Panc1 (cell line): ENCODE measurements at places on chromosomes 2 and 18. TPM values are rescaled to one million over a fixed set of nuclear protein-coding genes. Genes with fewer than 3 reads are reported as not detected.

DNA sequence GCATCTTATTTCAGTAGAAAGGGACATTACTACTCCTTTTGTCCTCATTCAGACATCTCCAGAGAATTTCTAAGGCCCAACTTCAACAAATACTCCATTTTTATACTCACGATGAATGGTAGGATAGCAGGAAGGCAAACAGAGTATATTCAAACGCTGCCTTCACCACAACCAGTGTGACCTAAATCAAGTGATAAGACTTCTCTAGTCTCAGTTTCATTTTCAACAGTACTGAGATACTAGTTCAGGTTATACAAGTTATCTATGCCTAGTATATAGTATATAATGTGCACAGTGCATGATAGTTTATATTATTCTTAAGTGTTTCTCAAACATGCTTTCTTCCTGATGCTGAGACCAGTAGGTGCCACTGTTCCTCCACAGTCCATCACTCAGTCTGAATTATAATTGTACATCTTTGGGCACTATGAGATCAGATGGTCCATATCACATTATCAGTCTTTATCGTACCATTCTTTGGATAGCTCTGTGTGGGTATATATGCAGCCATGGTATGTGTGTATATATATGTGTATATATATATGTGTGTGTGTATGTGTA, 66.3 kb upstream of the RPE start:
- no peak overlapping the region for H3K27ac ChIP-seq
- no peaks in the 10 kb centered on the region for H3K27me3 ChIP-seq
- no peak overlapping the region for H3K4me3 ChIP-seq
- DNase-seq = no peak
- no peaks in the 10 kb centered on the region for H3K4me1 ChIP-seq

DNA sequence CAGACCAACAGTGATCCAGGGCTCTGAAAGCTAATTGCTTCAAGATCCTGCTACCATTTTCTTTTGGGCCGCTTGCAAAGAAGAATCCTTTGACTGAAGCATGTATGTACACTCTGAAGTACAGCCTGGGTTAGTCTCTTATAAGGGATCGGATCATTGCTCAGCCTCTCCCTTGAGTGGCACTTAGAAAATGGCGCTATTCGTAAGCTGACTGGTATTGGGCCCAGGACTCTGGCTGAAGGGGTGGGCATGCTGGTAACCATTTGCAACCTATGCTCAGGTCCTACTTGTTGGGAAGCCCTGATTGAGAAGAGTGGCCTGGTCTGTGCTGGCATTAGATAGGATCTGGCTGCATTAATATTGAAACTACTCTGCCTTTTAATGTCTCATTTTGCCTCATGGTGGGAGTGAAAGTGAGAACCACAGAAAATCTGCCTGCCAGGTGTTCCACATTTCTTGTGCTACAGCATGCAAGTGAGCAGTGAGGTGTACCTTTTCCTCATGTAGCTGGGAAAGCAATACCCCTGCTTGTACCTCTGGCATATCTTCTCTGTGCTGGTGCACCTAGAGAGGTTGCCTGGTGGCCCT, 661 bp upstream of the MGAT5 start:
- H3K4me3 ChIP-seq = no peak overlapping the region
- H3K36me3 ChIP-seq = no peaks in the 10 kb centered on the region
- no peak for DNase-seq
- H3K27ac ChIP-seq = no peak overlapping the region
- H3K27me3 ChIP-seq = no peaks in the 10 kb centered on the region

DNA sequence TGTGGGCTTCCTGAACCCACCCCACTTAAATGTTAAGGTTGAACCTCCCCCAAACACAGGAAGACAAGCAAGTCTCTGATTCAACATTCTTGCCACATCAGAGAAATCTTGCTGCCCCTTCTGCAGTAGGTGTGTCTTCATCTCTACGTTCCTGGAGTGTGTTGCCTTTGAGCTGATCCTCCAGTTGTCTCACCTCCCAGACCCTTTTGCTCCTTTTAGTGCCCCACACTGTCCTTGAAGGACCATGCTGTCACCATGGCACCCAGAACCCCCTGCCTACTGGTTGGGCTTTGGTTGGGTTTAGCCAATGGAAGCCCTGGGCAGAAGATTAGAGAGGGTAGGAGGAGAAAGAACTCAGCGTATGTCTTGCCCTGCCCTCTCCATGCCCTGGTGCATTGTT, 10.7 kb downstream of the CAB39 start:
- no peak overlapping the region for H3K4me3 ChIP-seq
- no peak for DNase-seq
- no peak overlapping the region for H3K27ac ChIP-seq
- H3K27me3 ChIP-seq = no peaks in the 10 kb centered on the region
- no peaks in the 10 kb centered on the region for H3K36me3 ChIP-seq

GRCh38 chr2:42368817-42369531, 8.0 kb upstream of the COX7A2L start:
- no peak overlapping the region for H3K4me3 ChIP-seq
- DNase-seq = no peak
- 0 out of 2 replicates have a peak, but pooled peaks cover 3% of the 10 kb centered on the region for H3K4me1 ChIP-seq
- H3K36me3 ChIP-seq = no peaks in the 10 kb centered on the region

DNA sequence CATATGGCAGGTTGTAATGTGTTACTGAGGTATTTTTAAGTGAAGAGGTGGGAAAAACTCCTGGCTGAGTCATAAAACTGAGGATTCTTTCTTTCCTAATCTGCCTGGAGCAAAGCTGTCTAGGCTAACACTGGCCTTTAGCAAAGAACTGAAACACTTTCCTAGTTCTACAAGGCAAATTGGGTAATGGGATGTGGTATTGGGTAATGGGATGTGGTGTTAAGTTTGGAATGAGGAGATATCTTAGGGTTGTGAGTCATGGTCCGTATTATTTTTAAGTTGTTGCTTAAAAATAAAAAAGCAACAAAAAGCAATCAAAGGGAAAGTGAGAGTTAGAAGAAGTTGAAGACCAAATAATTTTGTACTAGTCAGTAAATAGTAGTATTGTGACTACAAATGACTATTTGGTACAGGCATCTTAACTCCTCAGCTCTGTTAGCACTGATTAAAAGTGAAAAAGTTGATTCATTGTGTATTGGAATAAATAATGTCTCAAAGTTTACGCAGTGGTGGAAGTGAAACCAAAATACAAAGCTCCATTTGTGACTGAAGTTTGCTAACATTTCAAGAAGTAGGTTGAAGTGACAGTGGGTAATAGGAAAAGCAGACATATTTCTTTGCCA, 216.8 kb downstream of the CAMKMT start:
- no peak overlapping the region for H3K4me3 ChIP-seq
- no peak for DNase-seq
- no peaks in the 10 kb centered on the region for H3K36me3 ChIP-seq
- no peaks in the 10 kb centered on the region for H3K4me1 ChIP-seq

- no peaks in the 10 kb centered on the region; the same call in 1 of the 2 replicates for H3K36me3 ChIP-seq
- no peak for DNase-seq
- peak overlapping the region; percentile 99 for H3K4me3 ChIP-seq
- peak overlapping the region; percentile 76 for H3K27ac ChIP-seq
Measured at GRCh38 chr2:84906108-84906899, 848 bp downstream of the TMSB10 start.

DNA sequence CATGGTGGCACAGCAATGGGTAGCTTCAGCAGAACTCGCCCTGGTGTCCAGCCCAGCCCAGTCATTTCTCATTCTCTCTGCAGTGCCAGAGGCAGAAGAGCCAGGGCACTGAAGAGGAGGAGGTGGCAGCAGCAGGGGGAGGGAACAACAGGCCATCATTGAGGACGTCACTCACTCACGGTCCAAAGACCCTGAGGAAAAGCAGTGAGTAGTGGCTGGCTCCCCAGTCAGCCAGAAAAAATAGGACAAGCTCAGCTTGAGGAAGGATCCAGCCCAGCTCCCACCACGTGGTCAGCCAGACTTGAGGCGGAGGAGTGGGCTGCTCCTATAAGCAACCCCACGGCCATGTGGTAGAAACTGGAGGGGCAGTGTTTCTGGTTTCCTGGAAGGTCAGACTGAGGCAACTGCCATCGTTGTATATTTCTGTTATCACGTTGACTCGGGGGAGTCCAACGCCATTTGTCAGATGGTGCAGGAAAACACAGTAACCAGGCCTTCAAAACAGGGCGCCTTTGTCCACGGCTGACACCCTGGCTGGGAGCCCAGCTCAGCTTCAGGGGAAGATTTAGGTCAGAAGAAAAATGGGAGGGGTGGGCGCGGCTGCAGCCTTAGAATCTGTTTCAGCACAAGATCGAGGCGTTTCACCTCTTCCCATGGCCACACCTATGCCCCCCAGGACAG, 19.0 kb upstream of the TMEM247 start:
- H3K27me3 ChIP-seq = no peaks in the 10 kb centered on the region
- H3K4me1 ChIP-seq = peaks cover 4% of the 10 kb centered on the region; the same call in 1 of the 2 replicates
- no peaks in the 10 kb centered on the region for H3K36me3 ChIP-seq

GRCh38 chr18:69804776-69805501, 142.7 kb downstream of the CD226 start:
- H3K27ac ChIP-seq = no peak overlapping the region
- DNase-seq = no peak
- no peaks in the 10 kb centered on the region for H3K27me3 ChIP-seq

DNA sequence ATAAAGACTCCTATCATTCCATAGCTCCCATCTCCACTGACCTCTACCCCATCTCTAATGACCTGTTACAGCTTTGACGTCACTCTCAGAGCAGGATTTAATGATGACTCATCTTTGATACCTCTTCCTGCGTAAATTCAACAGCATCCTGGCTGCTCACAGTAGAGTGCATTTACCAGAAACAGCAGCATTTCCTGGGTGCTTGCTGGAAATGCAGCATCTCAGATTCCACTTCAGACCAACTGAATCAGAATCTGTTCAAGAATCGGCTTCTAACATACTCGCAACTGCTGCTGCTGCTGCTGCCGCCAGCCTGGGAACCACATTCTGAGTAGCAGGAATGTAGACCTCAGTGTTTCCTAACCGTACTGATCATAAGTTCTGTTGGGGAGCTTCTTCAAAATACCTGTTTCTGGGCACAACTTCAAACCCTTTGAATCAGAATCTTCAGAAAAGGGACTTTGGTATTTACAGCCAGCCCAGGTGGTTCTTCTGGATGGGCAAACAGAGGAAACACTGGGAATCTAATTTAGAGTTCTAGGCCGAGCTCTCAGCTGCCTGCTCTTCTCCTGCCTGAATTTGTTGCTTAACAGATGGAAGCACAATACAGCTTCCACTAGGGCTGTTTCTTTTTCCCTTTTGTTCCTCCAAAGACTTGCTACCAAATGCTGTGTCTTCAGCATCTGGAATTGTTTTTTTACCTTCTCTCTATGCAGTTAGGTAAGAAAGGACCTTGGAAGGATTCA, 241.4 kb downstream of the NCKAP5 start:
- no peaks in the 10 kb centered on the region for H3K36me3 ChIP-seq
- no peak for DNase-seq
- H3K27ac ChIP-seq = no peak overlapping the region
- H3K4me1 ChIP-seq = no peaks in the 10 kb centered on the region

- no peaks in the 10 kb centered on the region for H3K27me3 ChIP-seq
- no peaks in the 10 kb centered on the region for H3K4me1 ChIP-seq
- no peak overlapping the region for H3K4me3 ChIP-seq
- no peaks in the 10 kb centered on the region for H3K36me3 ChIP-seq
- no peak overlapping the region for H3K27ac ChIP-seq
Measured at GRCh38 chr18:68660354-68661183, 54.3 kb downstream of the TMX3 start.

- no peak overlapping the region for H3K4me3 ChIP-seq
- H3K4me1 ChIP-seq = no peaks in the 10 kb centered on the region
- no peaks in the 10 kb centered on the region for H3K36me3 ChIP-seq
- no peaks in the 10 kb centered on the region for H3K27me3 ChIP-seq
- DNase-seq = no peak
- H3K27ac ChIP-seq = no peak overlapping the region
Measured at GRCh38 chr2:1101982-1102590, 151.4 kb downstream of the SNTG2 start.

- no peak overlapping the region for H3K27ac ChIP-seq
- no peak overlapping the region for H3K4me3 ChIP-seq
- no peak for DNase-seq
- H3K4me1 ChIP-seq = no peaks in the 10 kb centered on the region
Measured at GRCh38 chr2:147500229-147500628, 344.6 kb upstream of the ACVR2A start.

- no peaks in the 10 kb centered on the region for H3K27me3 ChIP-seq
- H3K27ac ChIP-seq = no peak overlapping the region
- H3K36me3 ChIP-seq = no peaks in the 10 kb centered on the region
- no peak overlapping the region for H3K4me3 ChIP-seq
Measured at GRCh38 chr18:424668-425067, 75.8 kb downstream of the COLEC12 start.

- no peaks in the 10 kb centered on the region for H3K36me3 ChIP-seq
- H3K4me1 ChIP-seq = no peaks in the 10 kb centered on the region
- DNase-seq = no peak
- no peak overlapping the region for H3K27ac ChIP-seq
- H3K27me3 ChIP-seq = peaks cover 3% of the 10 kb centered on the region
- H3K4me3 ChIP-seq = no peak overlapping the region
Measured at GRCh38 chr2:64404002-64404731, 49.8 kb upstream of the LGALSL start.

GRCh38 chr2:236955521-236956030, 130.1 kb upstream of the COPS8 start:
- H3K4me3 ChIP-seq = no peak overlapping the region
- peaks cover 12% of the 10 kb centered on the region for H3K27me3 ChIP-seq
- no peak for DNase-seq
- H3K36me3 ChIP-seq = no peaks in the 10 kb centered on the region
- H3K27ac ChIP-seq = no peak overlapping the region

- H3K4me1 ChIP-seq = no peaks in the 10 kb centered on the region
- H3K4me3 ChIP-seq = no peak overlapping the region
- no peak for DNase-seq
Measured at GRCh38 chr2:221397187-221397586, 174.9 kb downstream of the EPHA4 start.

DNA sequence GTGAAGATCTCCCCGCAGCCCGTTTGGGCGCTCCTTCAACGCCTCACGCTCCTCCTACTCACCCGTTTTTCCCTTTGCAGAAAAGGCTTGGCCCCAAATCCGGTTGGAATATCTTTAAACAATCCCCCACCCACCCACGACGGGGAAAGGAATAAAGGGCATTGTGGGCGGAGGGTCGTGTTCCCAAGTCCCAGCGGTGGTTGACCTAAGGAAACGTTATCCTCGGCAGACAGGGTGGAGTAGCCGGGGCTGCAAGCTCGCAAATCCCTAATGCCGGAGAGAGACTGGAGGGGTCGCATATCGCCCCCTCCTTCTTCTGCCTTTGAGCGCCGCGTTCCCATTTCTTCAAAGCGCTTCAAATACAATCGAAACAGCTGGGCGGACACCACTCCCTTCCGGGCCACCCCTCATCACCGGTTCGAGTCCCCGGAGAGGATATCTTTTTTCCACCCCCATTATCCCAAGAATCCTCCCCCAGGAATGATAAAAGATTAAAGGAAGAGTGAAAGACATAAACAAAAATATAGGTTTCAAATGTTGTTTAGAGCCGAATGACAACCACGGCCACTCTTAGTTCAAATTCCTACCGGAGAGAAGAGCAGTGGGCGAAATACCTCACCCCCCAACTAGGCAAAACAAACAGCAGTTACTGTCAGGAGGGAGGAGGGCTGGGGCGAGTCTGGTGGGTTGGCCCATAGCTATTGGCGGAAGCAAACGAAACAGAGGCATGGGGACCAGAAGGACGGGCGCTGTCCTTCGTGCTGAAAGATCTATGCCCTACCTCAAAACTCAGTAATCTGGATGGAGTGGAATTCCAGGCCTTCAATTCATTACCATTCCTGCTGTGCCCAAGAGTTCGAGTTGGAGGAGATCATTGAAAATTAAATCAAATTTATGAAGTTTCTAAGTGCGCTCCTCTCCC, 2.8 kb upstream of the GAD1 start:
- no peak overlapping the region for H3K4me3 ChIP-seq
- H3K27ac ChIP-seq = no peak overlapping the region
- H3K27me3 ChIP-seq = no peaks in the 10 kb centered on the region; the same call in none of the 2 replicates
- DNase-seq = no peak
- no peaks in the 10 kb centered on the region; the same call in 1 of the 2 replicates for H3K36me3 ChIP-seq

COLEC12 gene
- 0.03 TPM for total RNA-seq

CCDC68 gene
- 0.41 TPM for total RNA-seq

PDE1A gene
- 0.08 TPM for total RNA-seq

NGEF gene
- 17.8 TPM for total RNA-seq
